ENCODE measurements at places on chromosomes 4 and X.
A peak's percentile ranks its signal among the peaks of the same experiment; 100 is the strongest.

GRCh38 chr4:183082053-183082452 is 17.0 kb upstream of the WWC2 start:
- H3K4me1 ChIP-seq, result no peaks in the 10 kb centered on the region
- no peak overlapping the region for H3K27ac ChIP-seq
- H3K27me3 ChIP-seq, result no peaks in the 10 kb centered on the region
- DNase-seq, result no peak

DNA sequence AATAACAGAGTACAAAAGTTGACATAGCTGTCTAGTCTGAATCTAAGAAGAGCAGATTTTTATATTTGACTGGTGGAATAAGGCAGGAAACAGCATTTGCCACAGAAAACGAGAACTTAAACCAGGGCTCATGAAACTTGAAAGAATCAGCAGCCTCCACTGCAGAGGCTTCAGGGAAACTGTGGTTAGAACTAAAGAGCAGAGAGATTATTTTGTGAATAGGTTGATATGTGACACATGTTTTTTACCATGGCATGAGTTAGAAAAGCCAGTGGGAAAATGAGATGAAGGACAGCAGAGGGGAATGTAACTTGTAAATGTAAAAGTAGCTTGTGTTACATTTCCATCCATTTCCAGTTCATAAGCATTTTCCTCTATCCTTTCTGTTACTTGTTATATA is 63.7 kb upstream of the CAMK2D start:
- no peak overlapping the region for H3K27ac ChIP-seq
- H3K27me3 ChIP-seq, result no peaks in the 10 kb centered on the region
- no peak for DNase-seq
- H3K36me3 ChIP-seq, result no peaks in the 10 kb centered on the region

DNA sequence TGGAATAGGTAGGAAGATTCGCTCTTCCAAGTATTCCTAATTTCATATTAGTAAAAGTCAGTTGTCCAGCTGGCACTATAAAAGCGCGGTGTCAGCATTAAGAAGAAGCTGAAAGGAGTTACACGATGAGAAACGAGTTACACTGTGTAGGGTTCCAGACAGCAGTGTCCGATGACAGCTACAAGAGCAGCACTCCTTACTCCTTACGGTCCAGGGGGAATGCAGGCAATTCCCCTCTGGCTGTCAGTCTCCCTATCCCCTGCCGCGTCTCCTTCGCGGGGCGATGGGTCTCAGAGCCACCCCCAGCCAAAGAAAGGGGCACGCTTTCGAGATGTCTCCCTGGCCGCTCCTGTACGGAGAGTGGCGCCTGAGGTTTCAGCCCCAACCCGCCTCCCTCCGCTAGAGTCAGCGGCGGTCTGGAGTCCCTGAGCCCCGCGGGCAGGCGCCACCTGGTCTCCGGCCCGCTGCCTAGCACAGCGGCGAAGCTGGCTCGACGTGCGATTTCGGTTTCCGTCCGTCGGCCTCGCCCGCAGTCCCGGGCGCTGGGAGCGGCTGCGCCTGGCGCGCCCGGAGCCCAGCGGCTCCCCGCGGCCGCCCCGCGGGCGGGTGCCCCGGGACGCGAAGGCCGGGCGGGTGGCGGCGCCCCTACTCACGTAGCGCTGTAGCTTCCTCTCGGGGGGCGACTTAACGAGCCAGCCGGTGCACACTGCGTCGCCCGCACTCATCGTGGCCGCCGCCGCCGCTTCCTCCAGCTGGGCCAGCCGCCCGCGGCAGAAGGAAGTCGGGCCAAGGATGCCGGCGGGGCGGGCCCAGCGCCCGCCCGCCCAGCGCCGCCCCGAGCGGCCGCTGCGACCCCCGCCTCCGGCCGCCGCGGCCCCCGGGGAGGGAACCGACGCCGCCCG is at the start of gene GAB3:
TSS of gene GAB3 (minus strand) at position 777 of the 902 bp plus-strand sequence. CDS start at position 725, 52 bp downstream.
- H3K27me3 ChIP-seq, result peaks cover 60% of the 10 kb centered on the region
- peaks cover 3% of the 10 kb centered on the region for H3K36me3 ChIP-seq
- no peak for DNase-seq
- no peaks in the 10 kb centered on the region for H3K4me1 ChIP-seq
- no peak within 1 kb of the TSS for H3K27ac ChIP-seq

- H3K4me3 ChIP-seq, result no peak overlapping the region
- no peaks in the 10 kb centered on the region for H3K36me3 ChIP-seq
- no peaks in the 10 kb centered on the region for H3K27me3 ChIP-seq
- H3K4me1 ChIP-seq, result no peaks in the 10 kb centered on the region
- no peak for DNase-seq
These were observed 760.2 kb upstream of the AADAT start for GRCh38 chr4:170849969-170850368.

DNA sequence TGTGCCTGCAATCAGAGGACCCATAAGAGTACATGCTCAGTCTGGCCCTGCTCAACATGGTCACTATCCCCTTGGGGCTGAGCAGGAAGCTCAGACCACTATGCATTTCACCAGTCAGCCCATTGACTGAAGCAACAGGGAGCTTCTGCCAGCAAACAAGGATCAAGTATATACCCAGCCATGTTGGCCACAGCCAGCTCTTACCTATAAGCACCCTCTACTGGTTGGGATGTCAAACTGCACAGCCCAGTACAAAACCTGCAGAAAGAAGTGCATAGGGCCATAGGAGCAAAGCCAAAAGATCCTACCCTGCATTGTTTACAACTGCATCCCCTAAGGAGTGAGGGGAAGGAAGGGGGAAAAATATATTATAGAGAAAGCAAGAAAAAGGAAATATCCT is 214.4 kb upstream of the CPEB2 start:
- H3K27me3 ChIP-seq, result peaks cover 9% of the 10 kb centered on the region
- H3K4me1 ChIP-seq, result no peaks in the 10 kb centered on the region
- no peak overlapping the region for H3K4me3 ChIP-seq
- no peak for DNase-seq
- no peak overlapping the region for H3K27ac ChIP-seq

DNA sequence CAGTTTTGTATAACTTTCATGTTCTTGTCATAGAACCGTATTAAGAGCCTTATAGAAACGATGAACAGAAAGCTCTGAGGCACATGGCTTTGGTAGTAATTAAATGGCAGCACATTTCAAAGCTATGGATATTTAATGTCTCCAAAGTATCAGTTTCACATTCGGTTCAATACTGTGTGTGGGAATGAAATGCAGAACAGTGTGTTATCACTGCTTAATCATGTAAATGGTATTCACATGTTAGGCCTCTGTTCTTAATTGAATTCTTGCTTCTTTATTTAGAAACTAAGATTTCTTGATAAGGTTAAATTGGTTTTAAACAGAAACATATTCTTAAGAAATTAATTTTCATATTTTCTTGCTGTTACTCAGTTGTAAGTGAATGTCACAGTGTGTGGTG is 701.0 kb upstream of the PITX2 start:
- no peaks in the 10 kb centered on the region for H3K27me3 ChIP-seq
- H3K4me3 ChIP-seq, result no peak overlapping the region
- no peaks in the 10 kb centered on the region for H3K4me1 ChIP-seq
- no peak overlapping the region for H3K27ac ChIP-seq

DNA sequence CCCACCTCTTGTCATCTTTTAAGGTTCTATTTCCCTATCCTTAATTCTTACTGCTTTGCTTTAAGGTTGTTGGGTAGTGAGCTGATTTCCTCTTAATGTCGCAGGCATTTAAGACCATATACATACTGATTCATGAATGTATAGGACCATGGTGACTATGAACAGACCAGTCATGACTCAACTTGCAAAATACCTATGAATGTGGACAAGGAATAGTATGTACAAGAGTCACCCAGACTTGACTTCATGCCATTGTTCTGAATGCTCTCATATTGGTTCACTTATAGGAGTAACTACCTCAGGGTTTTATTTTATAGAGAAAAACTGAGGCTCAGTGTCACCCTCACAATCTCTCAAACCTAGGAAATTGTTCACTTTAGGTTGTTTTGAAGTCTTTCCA is 44.3 kb downstream of the CCNG2 start:
- no peaks in the 10 kb centered on the region for H3K4me1 ChIP-seq
- H3K27ac ChIP-seq, result no peak overlapping the region
- no peaks in the 10 kb centered on the region for H3K27me3 ChIP-seq

- peaks cover 20% of the 10 kb centered on the region for H3K36me3 ChIP-seq
- no peak for DNase-seq
- no peak overlapping the region for H3K27ac ChIP-seq
- H3K4me3 ChIP-seq, result peak overlapping the region; percentile 81
- peaks cover 17% of the 10 kb centered on the region for H3K4me1 ChIP-seq
- H3K27me3 ChIP-seq, result peaks cover 91% of the 10 kb centered on the region
These were observed 2.4 kb downstream of the GPR50 start for GRCh38 chrX:151178746-151179145.

Data from neural crest cell (in vitro differentiated cells).